ENCODE measurements at places on chromosomes 16 and 17.

DNA sequence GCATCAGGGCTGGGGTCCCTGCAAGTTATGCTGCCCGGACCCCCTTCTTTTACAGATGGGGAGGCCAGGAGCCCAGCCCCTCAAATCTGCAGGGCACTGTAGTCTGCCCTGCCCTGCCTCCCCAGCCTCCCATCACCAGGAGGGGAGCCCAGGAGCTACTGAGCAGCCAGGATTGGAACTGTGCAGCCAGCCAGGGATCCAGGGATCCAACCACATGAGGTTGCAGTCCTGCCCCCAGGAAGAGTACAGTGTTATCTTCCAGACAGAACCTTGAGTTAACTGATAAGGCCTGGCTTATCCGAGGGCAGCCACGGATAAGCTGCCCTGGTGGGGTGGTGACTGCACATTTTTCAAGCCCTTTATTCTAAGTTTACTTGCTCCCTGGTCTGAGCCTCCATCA, 11.4 kb upstream of the NDRG4 start:
- DNase-seq = no peak

DNA sequence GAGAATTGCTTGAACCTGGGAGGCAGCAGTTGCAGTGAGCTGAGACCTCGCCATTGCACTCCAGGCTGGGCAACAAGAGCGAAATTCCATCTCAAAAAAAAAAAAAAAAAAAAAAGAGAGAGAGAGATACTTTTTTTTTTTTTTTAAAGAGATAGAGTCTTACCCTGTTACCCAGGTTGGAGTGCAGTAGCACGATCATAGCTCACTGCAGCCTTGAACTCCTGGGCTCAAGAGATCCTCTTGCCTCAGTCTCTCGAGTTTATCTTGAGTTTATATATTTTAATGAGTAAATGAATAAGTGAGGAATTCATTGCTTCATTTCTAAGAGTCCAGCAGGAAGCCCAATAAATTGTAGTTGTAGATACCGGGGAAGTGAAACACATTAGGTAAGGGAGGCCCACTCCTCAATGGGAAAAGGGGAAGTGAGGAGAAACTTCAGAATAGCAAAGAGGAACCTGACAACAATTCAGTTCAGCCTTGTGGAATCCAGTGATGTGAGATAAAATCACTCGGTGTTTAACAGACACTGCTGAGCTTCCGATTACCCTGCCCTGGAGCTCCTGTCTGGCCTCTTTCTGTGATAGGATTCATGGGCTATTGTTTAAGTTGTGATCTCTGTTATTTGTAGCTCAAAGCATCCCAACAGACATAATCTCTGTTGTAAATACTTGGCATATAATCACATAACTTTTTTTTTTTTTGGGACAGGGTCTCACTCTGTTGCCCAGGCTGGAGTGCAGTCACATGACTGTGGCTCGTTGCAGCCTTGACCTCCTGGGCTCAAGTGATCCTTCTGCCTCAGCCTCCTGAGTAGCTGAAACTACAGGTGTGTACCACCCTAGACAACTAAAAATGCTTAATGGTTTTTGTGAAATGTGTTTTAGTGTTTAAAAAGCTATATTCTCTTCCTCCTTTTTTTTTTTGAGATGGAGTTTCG, 15.8 kb upstream of the ITGAM start:
- no peak for DNase-seq

DNA sequence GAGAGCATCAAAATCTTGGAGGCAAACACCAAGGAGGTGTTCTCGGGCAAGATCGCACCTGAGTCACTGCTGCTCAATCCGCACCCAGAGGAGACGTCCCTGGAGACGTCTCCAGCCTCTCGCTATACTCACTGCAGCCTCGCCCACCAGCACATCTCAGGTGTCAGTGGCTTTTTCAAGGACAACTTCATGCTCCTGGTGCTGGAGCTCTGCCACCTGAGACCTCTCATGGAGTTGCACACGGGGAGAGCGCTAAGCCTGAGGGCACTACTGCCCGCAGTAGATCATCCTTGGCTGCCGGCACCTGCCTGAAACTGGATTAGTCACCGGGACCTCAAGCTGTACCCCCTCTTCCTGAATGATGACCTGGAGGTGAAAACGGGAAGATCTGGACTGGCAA, 2.6 kb upstream of the MBTPS1 start:
- no peak for DNase-seq

DNA sequence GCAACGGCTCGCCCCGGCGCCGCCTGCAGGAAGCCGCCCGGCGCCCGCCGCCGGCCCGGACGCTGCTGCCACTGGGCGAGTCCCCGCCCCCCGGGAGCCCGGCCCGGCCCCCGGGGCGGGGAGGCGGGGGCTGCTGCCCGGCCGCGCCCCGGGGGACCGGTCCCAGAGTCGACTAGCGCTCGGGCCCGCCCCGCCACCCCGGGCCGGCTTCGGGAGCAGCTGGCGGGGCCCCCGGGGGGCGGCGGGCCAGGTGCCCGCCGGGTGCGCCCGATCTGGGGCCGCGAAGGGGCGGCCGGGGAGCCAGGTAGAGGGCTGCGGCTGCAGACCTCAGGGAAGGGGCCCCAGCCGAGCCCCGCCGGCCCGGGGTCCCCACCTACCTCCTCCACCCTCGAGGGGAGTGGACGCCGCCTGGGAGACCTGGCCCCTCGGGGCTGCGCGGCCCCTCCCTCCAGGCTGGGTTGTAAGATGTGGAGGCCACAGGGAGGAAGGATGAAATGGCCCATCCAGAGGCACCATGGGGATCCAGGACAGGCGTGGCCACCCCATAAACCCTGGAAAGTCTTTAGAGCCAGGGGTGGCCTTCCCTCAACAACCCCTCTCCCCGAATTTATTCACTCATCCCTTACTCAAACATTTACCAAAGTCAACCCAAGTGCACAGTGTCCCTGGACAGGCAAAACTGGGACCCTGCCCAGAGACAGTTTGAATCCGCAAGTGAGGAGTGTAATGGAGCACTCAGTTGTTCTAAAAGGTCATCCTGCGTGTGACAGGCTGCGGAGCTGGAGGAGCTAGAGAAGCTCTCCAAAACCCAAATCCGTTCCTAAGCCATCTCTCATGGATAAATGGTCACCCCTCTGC, at the start of gene CDYL2:
Gene CDYL2 (minus strand): TSS at position 73 of the 858 bp plus-strand sequence. CDS start 425 bp downstream, outside the sequence.
- DNase-seq = no peak

DNA sequence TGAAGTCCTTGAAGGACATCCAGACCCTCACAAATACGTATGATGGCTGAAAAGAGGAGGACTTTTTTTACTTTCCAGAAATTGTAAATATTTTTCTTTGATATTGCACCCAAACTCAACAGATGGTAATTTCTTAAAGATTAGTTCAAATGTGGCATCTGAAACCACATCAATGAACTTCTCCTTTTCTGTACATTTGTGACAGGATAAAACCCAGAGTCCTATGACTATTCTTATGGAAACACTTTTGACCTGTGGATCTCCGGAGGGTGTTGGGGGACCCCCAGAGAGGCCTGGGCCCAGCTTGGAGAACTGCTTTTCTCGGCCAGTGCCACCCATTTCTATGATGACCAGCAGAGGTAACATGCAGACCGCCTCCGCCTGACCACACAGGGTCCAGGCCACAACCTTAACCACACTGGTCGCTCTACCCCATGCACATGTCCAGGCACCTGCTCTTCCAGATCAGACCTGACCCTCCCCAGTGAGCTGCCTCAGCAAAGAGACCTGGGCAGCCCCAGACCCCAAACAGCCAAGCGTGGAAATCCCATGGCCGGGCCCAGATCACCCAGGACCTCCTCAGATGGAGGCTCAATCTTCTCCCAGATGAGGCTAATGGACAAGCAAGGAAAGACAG, 22.7 kb downstream of the RPH3AL start:
- no peak for DNase-seq

- DNase-seq = no peak
These were observed 109.9 kb upstream of the GNAO1 start for GRCh38 chr16:56081371-56081770.

DNA sequence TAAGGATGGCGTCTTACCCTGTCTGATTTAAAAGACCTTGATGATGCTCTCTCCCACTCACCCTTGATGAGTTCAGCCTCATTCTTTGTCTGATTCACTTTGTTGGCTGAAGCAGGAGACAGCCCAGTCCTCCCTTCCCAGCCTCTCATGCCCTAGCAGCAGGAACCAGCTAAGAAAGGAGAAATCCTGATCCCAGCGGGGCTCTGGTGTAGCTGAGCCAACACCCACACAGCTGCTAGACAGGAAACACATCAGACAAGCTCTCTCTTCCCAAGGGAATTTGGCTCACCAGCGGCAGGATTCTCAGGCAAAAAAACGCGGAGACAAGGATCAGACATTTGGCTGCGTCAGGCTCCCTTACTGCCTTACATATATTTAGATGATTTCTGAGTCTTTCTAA, 211.5 kb downstream of the CDH11 start:
- no peak for DNase-seq

DNA sequence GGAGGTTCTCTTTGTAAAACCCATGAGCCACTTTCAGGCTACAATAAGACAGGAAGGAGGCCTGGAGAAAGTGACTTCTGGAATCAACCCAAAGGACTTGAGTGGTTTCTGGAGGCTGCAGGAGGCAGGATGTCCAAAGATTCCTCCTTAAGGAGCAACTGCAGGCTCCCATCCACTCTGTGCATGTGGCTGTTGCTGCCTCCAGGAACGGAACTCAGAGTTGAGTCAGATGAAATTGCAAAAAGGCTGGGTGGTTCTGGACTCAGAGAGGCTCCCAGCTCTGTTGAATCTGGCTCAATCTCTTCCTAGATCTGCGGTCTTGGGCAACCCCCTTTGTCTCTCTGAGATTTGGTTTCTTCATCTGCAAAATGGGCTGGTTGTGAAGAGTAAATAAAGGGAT, 197.1 kb downstream of the SHISA9 start:
- no peak for DNase-seq

- no peak for DNase-seq
These were observed 99.4 kb downstream of the NPIPB11 start for GRCh38 chr16:29306943-29307597.

DNA sequence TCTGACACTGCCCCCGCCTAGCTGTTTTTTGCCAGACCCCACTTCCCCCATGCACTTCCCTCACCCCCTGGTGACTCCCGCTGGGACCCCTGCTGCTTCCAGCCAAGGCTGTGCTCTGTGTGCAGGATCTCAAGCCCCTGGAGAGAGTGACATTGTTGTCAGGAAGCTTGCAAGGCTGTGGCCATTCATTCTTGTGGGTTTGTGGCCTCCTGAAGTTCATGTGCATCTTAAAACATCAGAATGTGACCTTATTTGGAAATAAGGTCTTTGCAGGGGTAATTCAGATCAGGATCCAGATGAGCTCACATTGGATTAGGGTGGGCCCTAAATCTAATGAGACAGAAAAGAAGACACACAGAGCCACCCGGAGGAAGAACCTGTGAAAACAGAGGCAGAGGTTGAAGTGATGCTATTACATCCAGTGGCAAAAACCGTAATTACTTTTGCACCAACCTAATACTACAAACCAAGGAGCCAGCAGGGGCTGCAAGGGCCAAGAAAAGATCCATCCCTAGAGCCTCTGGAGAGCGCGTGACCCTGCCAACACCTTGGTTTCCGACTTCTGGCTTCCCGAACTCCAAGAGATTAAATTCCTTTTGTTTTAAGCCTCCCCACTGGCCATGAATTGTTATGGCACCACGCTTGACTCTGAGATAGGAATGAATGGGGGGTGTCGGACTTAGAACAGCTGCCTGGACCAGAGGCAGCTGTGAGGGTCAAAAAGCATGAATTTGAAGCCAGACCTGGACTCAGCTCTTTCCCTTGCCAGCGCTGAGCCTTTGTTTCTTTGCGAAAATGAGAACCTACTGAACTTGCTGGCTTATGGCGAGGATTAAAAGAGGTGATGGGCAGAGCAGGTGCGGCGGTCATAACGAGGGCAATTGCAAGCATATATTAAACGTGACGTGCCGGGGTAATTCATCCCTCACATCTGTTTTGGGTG, 75.5 kb downstream of the BMERB1 start:
- no peak for DNase-seq

DNA sequence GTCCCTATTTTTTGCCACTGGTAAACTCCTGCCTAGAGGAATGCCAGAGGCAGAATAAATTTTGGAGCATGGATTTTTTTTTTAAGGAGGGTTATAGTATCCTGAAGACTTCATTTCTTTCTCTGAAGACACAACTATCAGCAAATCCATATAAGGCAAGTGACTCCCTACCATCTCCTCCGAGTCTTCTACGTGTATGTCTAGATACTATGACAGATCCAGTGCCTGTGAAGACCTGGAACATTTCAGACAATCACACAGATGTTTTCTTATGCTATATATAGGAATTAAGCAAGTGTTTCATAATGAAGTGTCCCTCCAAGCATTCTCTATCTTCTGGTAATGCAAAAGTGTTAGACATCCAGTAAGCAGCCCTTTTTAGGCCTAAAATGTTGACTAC, 255.5 kb upstream of the TBX2 start:
- DNase-seq = no peak

DNA sequence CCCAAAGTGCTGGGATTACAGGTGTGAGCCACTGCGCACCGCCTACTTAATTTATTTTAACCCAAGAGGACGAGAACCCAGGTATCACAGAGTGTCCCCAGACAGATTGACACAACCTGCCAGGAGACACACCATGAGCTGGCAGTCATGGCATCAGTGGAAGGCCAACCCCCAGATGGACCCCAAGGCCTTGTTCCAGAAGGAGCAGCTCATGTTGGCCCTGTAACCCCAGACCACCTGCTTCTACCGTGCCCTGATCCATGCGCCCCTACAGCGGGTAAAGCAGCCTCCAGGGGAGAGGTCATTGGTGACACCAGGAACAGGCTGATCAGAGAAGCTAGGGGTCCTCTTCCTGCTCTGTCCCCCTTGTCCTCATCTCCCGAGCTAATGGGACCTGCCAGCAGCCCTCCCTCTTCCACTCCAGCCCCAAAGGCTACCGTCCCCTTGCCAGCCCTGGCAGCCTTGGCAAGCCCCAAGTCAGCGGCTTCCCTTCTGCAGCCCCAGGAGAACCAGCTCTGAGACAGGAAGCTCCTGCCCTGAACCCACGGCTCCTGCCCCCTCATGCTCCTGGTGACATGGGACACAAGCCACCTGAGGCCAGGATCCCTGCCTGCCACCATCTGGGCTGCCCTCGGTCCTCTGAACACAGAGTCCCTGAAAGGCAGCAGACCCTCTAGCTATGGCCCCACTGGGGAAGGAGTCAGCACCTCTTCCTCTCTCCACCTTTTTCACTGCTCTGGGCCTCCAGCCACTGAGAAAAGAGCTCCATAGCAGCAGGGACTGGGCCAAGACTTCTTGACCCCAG, 6.3 kb downstream of the SULT1A1 start:
- DNase-seq = no peak

- DNase-seq = no peak
These were observed 9.3 kb upstream of the RNF135 start for GRCh38 chr17:30961209-30962188.

DNA sequence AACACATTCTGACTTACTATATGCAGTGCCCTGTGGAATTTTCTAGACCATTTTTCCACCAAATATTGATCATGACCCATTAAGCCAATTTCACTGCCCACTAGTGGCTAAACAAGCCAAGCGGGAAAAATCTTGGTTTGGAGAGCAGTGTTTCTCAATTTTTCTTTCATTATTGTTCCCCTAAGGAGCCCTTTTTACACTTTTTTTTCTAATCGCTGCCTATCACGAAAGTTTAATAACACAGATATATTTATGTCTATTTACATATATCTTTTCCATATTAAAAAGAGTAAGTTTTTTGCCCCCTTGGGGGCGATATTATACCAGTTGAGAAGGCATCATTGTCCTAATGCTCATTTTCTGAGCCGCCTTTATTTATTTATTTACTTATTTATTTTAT, 10.8 kb upstream of the TLCD3B start:
- no peak for DNase-seq

GRCh38 chr17:14815079-14815478, 450.0 kb downstream of the PMP22 start:
- DNase-seq = no peak

Measured in nucleus accumbens (tissue), 56 donors.